ENCODE measurements at places on chromosomes 7 and 10. TPM values are rescaled to one million over a fixed set of nuclear protein-coding genes. Genes with fewer than 3 reads are reported as not detected.

The HOXA7 gene
- 15.6 TPM for polyA plus RNA-seq

GRCh38 chr10:120456143-120456625 is 843 bp upstream of the PLPP4 start:
- DNase-seq, result no peak

DNA sequence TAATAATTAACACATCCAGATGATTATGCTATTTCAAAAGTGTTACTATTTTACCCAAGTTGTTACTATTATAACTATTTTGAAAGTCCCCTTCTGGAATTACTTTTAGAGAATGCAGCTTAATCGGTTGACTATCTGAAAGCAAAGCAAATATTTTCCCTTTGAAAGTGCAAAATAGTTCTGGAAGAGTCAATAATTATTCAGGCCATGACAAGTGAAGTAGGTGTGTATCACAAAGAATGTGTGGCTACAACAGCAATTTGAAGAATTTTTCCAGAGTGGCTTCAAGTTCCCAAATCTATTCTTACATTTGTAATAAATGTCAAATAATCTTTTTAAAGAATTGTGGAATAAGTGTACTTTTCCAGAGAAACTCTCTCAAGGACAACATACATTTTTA is 42.8 kb downstream of the RNLS start:
- DNase-seq, result no peak

DNA sequence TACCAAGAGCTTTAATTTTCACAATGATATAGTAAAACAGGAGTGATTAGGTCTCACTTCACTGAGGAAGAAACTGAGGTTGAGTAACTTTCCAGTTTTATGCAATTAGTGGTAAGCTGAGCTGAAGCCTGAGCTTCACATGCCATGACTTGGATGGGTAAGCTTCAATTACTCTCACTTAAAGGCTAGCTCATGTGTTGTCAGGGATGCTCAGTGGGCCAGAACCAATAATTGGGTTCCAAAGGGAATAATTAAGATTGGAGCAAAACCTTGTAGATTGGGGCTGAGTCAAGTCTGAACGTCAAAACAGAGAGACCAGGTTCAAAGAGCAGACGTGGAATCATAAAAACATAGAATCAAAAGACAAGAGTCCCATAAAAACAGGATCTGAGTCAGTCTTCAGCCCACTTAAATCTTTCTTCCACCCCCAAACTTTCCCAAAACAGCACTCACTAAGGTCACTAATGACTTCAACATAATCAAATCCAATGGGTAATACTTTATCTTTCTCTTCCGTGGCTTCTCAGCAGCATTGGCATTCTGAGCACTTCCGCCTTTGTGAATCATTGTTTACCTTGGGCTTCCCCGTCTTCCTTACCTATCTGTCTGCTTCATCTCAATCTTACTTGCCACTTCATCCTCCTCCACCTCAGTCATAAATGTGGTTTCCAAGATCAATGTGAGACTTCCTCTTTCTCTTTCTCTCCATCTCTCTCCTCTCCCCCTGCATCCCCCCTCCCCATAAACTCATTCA is 23.0 kb upstream of the EGFR start:
- peak; percentile 89 for DNase-seq

Data from foreskin keratinocyte (primary cell).